ENCODE measurements at places on chromosomes 12 and 14.

DNA sequence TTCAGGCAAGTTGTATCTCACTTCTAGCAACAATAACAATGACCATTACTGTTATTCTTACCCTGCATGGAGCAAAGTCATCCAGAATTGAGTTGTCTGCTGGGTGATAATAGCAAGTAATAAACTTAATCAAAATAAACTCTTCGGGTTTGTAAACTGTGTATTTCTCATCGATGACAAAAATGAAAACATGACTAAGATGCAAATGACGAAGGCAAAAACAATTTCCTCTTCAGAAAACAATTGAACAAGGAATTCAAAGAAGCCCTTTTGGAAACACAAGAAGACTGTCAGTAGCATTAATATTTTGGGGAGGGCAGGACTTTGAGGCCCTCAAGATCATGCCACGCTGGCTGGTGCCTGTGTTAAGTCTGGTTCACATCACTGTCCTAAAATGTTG, 232.0 kb downstream of the BTG1 start:
- no peak overlapping the region for H3K4me3 ChIP-seq
- H3K4me1 ChIP-seq, result no peaks in the 10 kb centered on the region
- no peak for DNase-seq
- no peaks in the 10 kb centered on the region for H3K36me3 ChIP-seq
- H3K27me3 ChIP-seq, result no peaks in the 10 kb centered on the region

- H3K36me3 ChIP-seq, result no peaks in the 10 kb centered on the region
- H3K4me1 ChIP-seq, result no peaks in the 10 kb centered on the region
- DNase-seq, result no peak
- H3K27me3 ChIP-seq, result no peaks in the 10 kb centered on the region
- H3K27ac ChIP-seq, result no peak overlapping the region
Measured at GRCh38 chr12:18990856-18991255, 138.7 kb upstream of the PLEKHA5 start.

DNA sequence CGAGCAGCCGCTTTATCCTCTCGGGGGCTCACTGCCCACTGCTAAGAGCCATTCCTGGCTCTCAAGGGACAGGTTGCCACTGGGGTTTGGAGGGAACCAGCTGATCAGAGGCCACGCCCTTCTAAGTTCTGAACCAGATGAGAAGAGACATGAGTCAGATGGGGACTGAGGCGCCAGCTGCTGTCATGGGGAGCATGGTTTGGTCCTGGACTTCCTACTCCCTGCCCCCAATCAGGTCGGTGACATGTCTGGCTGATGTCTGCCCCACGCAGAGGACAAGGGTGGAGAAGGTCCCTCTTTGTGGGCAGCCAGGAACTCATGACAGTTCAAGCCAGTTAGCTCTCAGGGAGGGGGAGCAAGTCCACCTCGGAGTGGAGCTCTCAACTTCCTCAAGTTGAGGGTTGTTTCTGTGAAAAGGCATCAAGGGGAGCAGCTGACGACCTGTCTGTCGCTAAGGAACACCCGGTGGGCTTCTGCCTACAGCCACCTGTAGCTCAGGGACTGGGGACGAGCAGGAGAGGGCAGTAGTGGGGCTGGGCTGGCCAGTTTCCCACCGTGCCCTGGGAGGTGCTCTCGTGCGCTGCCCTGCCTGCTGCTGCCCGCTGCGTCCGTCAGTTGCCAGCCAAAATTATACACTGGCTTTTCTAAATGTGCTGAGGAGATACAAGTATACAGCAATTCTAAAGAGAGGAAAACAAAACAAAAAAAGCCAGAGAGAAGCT, 20.5 kb downstream of the PSMC1 start:
- peaks cover 29% of the 10 kb centered on the region for H3K36me3 ChIP-seq
- no peak overlapping the region for H3K4me3 ChIP-seq
- H3K27ac ChIP-seq, result no peak overlapping the region
- H3K4me1 ChIP-seq, result peaks cover 15% of the 10 kb centered on the region

GRCh38 chr14:101535701-101536207, 25.5 kb upstream of the DIO3 start:
- H3K36me3 ChIP-seq, result no peaks in the 10 kb centered on the region
- H3K4me3 ChIP-seq, result no peak overlapping the region
- no peaks in the 10 kb centered on the region for H3K4me1 ChIP-seq
- DNase-seq, result no peak
- no peaks in the 10 kb centered on the region for H3K27me3 ChIP-seq
- no peak overlapping the region for H3K27ac ChIP-seq

- no peak for DNase-seq
- H3K27ac ChIP-seq, result peak overlapping the region; percentile 63
- H3K27me3 ChIP-seq, result no peaks in the 10 kb centered on the region
- H3K4me3 ChIP-seq, result no peak overlapping the region
Measured at GRCh38 chr12:19474147-19474546, 34.9 kb downstream of the AEBP2 start.

DNA sequence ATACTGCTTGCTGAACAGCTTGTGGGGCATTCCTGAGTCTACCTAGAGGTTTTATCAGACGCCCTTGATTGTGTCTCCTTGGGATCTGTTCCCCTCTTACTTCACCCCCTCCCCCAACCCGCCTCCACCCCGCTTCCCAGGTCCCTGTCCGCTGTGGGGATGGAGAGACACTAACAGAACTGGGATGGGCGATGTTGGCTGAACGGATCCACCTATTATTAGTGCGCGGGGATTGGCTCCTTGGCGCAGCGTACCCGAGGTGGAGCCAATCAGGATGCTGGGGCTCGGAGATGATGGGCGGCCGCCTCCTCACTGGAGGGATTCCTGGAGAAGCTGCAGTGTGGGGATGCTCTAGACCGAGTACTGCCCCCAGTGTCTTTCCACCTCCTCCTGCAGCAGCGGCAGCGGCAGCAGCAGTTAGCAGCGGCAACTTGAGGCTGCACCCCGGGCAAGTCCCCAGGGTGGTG, at the start of gene SYT1:
TSS of gene SYT1 (plus strand) at position 372 of the 467 bp plus-strand sequence.
- no peaks in the 10 kb centered on the region for H3K36me3 ChIP-seq
- H3K27me3 ChIP-seq, result no peaks in the 10 kb centered on the region
- DNase-seq, result no peak
- no peak within 1 kb of the TSS for H3K27ac ChIP-seq
- H3K4me3 ChIP-seq, result peak within 1 kb of the TSS; percentile 50

DNA sequence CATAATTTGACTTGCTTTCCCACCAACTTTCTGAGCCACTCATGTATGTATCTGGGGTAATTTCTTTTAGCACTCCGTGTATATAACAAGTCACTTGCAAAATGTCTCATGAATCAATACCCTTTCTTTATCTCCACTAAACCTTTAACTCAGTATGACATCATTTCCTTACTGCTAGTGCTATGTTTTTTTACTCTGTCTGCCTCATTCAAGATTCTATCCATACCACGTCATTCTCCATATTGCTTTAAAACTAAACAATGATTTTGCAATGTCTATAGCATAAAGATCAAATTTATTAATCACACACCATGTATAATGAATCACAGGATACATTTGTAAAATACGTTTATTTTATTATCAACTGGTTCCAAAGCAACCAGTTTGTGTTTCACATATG, 178.2 kb downstream of the PIK3C2G start:
- H3K36me3 ChIP-seq, result no peaks in the 10 kb centered on the region
- no peaks in the 10 kb centered on the region for H3K4me1 ChIP-seq
- no peak overlapping the region for H3K4me3 ChIP-seq
- H3K27ac ChIP-seq, result no peak overlapping the region
- DNase-seq, result no peak

- H3K4me3 ChIP-seq, result no peak overlapping the region
- no peak for DNase-seq
- H3K36me3 ChIP-seq, result no peaks in the 10 kb centered on the region
- no peaks in the 10 kb centered on the region for H3K27me3 ChIP-seq
- H3K27ac ChIP-seq, result no peak overlapping the region
- H3K4me1 ChIP-seq, result no peaks in the 10 kb centered on the region
Measured at GRCh38 chr12:79121486-79121885, 256.9 kb downstream of the SYT1 start.

GRCh38 chr12:47122602-47123001, 42.8 kb upstream of the AMIGO2 start:
- H3K27me3 ChIP-seq, result no peaks in the 10 kb centered on the region
- H3K4me3 ChIP-seq, result no peak overlapping the region

- DNase-seq, result no peak
- no peaks in the 10 kb centered on the region for H3K4me1 ChIP-seq
- H3K4me3 ChIP-seq, result no peak overlapping the region
- H3K27me3 ChIP-seq, result no peaks in the 10 kb centered on the region
Measured at GRCh38 chr14:54562334-54562733, 4.6 kb upstream of the SAMD4A start.

DNA sequence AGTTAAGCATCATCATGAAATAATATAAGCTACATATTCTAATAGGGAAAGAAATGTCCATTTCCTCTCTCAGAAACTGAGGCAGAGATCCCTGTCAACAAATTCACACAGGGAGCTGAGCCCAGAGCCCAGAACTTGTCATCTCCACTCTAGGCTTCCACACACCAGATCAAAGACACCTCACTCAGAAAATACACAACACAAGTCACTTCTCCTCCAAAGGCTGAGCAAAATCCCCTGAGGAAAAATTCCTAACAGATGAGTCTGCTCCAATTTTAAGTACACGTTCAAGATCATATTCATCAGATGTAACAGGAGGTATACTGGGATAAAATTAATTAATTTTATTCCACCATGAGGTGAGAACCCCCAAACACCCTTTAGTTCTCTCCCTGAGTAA, 227.3 kb downstream of the DPF3 start:
- no peak overlapping the region for H3K4me3 ChIP-seq
- DNase-seq, result no peak
- no peaks in the 10 kb centered on the region for H3K36me3 ChIP-seq
- H3K27ac ChIP-seq, result no peak overlapping the region
- H3K4me1 ChIP-seq, result no peaks in the 10 kb centered on the region
- no peaks in the 10 kb centered on the region for H3K27me3 ChIP-seq

DNA sequence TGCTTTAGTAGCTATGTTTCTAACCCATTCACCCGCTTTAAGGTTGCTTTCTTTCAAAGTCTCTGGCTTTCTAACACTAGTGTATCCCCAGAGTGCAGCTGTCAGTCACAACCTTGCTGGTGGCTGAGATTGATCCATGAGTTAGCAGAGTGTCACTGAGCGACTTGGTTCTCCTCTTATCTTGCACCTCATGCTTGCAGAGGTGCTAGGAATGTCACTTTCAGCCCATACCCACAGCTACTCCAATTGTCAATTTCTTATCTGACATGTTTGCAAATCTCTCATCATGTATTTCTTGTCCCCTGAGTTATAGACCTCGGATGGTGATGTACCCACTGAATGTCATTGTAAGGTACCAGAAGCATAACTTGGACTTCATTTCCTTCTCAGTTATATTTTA, 1110.2 kb downstream of the GALC start:
- no peaks in the 10 kb centered on the region for H3K36me3 ChIP-seq
- no peaks in the 10 kb centered on the region for H3K4me1 ChIP-seq
- H3K27me3 ChIP-seq, result no peaks in the 10 kb centered on the region
- no peak overlapping the region for H3K27ac ChIP-seq

DNA sequence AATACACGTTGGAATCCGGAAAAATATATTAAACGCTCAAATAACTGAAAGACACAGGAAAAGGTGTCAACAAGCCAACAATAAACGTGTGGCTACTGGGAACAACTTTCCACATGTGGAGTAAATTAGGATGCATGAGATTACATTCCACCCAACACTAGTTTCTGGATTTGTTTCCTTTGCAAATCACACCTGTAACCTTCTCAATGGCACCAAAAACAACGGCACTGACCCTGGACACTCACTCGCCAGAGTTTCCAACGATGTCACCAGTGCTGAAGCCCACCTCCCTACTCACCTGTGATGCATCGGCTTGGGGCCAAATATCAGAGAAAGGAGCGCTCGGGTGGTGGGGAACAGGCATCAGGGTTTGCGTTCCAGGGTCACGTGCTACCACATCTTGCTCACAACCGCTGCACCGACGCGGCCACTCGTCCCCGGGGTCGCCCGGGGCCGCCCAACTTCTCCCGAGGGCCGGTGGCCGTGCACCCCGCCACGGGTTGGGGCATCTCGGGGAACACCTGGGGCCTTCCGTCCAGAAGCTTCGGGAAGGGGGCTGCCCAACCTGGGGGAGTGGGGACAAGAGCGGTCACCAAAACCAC, 629 bp downstream of the PRDM4 start:
- DNase-seq, result peak; percentile 34
- peak overlapping the region; percentile 71 for H3K4me3 ChIP-seq

GRCh38 chr12:101698800-101699347, 1.4 kb downstream of the CHPT1 start:
- peak overlapping the region; percentile 85 for H3K27ac ChIP-seq
- H3K4me1 ChIP-seq, result peaks cover 40% of the 10 kb centered on the region
- DNase-seq, result no peak
- no peaks in the 10 kb centered on the region for H3K36me3 ChIP-seq

DNA sequence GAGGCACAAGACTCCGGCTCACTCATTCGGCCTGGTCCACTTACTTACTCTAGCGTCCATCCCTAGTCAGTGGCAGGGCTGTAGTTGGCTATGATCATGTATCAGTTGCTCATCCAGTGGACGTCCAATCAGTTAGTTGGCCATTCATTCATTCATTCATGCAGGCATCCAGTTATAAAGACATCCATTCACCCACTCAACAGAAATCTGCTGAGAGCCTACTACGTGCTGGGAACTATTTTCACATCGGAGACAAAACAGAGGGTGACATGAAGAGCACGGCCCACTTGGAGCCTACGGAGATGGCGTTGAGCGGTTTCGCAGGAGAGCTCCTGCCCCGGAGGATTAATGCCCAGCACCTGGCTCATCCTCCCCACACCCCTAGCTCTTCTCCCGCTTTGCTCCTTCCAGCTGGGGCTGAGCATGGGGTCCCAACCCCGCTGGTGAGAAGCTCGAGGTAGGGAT, 49.7 kb downstream of the SNAPC1 start:
- no peak overlapping the region for H3K27ac ChIP-seq
- peaks cover 30% of the 10 kb centered on the region for H3K27me3 ChIP-seq
- H3K36me3 ChIP-seq, result no peaks in the 10 kb centered on the region
- peaks cover 12% of the 10 kb centered on the region for H3K4me1 ChIP-seq

All from tibial artery (tissue), 4 donors.